ENCODE measurements at places on chromosomes 5 and 9.

DNA sequence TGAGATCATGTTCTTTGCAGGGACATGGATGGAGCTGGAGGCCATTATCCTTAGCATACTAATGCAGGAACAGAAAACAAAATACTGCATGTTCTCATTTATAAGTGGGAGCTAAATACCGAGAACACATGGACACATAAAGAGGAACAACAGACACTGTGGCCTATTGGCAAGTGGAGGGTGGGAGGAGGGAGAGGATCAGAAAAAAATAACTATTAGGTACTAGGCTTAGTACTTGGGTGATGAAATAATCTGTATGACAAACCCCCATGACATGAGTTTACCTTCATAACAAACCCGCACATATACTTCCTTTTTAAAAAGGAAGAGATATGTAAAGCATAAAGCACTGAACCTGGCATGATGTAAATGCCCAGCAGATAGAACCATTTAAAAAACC is 99.0 kb downstream of the MEGF10 start:
- no peak for DNase-seq

GRCh38 chr5:110752953-110753352 is 14.1 kb downstream of the SLC25A46 start:
- DNase-seq, result no peak

DNA sequence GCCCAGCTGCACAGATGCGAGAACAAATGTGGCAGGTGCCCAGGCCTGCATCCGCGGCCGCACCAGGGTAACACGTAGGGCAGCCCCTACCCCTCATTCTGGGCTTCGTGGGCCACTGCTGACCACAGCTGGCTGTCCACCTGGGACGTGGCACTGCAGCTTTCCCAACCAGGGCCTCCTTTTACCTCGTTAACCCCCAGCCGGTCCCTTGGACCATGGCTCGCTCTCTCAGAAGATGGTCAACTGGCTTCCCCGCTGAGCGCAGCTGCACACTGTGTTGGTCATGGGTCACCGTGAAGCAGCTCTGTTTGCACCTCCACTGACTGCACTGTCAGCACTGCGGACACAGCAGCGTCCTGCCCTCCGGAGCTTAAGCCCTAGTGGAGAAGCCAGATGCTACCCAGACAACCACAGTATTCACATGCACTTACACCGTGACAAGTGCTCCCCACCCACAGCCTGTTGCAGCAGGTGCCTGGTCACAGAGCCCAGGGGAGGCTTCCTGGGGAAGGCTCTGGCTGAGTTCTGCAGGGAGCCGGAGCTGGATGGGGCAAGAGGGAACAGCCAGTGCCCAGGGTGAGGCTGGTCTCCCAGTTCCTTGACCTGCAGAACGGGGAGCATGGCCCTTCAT is 10.5 kb upstream of the PLEKHG4B start:
- no peak for DNase-seq

DNA sequence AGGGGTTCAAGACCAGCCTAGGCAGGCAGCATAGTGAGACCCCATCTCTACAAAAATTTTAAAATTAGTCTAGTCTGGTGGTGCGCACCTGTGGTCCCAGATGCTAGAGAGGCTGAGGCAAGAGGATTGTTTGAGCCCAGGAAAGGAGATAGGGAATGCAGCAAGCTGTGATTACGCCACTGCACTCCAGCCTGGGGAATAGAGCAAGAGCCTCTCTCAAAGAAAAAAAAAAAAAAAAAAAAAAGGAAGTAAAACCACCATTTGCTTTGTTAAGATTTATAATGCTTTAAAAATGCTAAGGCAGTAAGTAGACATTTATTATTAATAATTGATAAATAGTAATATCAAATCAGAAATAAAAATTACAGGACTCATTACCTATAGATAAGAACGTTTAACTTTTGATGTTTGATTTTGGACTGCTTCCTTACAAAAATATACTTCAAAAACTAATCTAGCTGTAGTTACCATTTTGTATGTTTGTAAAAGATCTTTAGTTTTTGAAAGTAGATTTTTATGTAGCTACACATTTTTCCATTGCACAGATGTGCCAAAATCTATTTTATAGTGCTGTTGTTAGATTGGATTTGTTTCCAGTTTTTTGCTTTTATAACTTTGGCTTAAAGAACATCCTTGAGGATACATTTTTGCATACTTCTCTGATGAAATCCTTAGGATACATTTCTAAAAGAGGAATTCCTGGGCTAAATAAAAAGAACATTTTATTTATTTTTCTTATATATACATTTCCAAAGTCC is 86.4 kb downstream of the INIP start:
- DNase-seq, result no peak

DNA sequence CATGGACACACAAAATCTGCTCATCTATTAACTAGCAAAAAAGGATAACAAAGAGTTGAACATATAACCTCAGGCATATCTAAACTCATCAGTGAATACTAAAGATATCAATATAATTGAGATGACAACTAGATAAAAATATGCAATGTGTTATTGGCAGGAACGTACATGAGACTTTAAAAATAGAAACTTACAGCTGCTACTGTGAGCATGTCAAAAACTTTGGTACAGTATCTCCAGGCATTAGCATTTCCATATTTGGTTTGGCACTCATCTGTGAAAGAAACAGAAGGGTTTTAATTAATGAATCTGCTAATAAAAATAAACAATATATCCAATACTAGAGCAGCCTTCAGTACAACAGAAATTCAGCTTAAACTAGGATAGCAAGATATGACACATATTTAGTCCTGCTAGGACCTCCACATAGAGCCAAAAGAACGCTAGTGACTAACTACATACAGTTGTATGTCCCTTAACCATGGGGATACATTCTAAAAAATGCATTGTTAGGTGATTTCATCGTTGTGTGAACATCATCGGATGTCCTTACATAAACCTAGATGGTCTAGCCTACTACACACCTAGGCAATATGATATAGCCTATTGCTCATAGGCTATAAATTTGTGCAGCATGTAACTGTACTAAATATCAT is 10.5 kb upstream of the SCAI start:
- DNase-seq, result no peak

- DNase-seq, result peak; percentile 19
Observed at GRCh38 chr5:169350759-169351240, 49.9 kb upstream of the SLIT3 start.

GRCh38 chr5:136522217-136522956 is 157.0 kb upstream of the TRPC7 start:
- DNase-seq, result no peak

- peak; percentile 18 for DNase-seq
Observed at GRCh38 chr9:5787220-5787619, 45.7 kb downstream of the ERMP1 start.

DNA sequence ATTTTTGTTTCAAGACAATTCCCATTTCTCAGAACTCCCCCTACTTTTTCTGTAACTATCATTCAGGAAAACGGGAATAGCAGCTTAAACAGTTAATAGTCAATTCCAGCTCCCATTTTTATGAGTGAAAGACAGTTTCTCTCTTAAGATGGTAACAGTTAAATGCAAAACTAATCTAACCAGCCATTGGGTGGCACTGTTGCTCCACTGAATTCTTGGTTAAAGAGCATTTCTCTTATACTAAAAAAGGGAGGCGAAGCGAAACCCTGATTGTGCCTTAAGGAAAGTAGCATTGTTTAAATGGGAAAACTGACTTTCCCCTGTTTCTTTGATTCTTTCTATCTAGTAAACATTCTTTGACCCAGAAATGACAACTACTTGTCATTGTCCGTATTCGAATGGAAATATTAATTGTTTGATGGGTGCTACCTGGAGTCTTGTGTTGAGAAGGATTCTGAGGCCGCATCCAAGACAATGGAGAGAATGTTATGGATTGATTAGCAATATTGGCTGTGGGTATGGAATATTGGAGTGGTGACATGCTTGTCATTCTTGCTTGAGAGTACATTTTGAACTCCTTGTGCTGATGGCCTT is 507.8 kb downstream of the MAT2B start:
- peak; percentile 56 for DNase-seq

DNA sequence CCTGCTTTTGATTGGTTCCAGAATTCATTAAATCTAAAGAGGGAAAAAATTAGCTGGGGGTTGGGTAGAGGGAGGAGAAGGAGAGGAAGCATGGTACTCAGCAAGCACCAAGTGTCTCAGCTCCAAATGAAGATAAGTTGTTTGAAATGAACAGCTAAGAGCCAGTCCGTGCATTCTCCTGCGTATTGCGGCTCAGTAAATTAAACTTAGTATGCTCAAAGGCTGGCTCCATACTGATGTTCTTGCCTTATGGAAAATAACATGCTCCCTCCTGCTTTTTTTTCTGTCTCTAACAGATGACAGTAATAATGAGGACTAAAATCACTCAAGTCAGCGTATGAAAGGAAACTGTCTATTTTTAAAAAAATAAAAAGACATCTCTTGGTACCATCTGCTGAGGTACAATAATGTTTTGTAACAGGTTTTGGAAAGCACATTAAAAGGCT is 161.0 kb downstream of the SPATA31D1 start:
- no peak for DNase-seq

GRCh38 chr9:73151653-73152542 is at the start of gene ANXA1:
TSS of gene ANXA1 (plus strand) at chr9:73151865. CDS start at chr9:73158536, 6,671 bp downstream.
- no peak for DNase-seq

DNA sequence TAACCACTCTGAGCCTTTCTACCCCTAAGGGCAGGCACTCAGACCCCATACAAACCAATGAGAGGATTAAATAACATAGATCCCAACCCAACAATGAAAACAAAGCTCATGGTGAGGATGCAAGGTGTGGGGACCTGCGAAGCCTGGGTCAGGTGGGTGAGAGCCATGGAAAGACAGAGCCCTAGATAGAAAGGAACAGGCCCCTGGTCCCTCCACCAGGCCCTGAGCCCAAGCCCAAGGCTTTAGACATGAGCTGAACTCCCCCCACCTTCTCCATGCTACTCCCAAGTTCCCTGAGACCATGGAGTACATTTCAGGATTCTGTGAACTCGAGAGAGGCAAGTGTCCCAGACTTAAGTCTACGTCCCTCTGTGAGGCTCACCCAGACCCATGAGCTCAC is 106.5 kb downstream of the SAXO1 start:
- DNase-seq, result no peak

- no peak for DNase-seq
Observed at GRCh38 chr5:61881821-61882487, 424.1 kb upstream of the KIF2A start.

DNA sequence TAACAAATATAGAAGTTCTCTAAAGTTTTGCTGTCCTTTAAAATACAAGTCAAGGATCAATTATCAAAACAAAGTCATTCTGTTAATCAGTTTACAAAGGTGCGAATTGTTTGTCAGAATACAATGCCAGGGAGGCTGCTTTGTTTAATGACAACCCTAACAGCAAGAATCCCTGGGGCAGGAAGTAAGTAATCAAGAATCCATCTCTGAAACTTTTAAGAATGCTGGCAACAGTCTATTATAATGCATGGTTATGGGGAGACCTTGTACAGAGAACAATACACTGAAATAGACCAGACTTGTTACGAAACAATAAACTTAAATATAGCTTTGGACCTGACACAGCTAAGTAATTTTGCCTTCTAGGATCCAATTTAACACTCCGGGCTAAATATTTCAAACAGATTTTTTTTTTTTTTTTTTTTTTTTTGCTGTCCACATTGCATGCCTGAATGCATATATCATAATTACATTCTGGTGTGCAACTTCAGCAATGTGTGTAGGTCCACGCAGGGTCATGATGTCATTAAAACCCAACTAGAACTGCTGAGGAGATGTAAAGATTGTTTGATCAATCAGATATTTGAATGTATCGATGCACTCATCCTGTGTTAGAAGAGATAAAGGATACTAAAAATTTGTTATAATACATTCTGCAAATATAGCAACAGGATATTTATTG is 421.3 kb downstream of the CETN3 start:
- no peak for DNase-seq

DNA sequence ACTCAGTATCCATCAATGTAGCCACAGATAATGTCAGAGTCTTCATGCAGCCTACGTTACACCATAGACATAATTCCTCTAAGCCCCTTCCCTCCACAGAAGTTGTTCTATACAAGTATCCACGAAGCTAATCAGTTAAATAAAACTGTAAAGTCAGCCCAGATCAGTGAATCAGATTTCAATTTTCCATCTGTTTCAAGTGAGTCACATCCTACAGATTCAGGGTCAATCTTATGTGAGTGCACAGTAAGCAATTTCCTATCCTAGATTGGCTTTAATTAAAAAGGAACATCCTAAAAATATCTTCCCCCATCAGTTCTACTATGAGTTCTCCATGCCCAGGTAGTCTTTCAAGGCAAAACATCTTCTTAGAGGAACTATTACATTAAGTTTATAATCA is 402.5 kb downstream of the EFNA5 start:
- DNase-seq, result no peak

DNA sequence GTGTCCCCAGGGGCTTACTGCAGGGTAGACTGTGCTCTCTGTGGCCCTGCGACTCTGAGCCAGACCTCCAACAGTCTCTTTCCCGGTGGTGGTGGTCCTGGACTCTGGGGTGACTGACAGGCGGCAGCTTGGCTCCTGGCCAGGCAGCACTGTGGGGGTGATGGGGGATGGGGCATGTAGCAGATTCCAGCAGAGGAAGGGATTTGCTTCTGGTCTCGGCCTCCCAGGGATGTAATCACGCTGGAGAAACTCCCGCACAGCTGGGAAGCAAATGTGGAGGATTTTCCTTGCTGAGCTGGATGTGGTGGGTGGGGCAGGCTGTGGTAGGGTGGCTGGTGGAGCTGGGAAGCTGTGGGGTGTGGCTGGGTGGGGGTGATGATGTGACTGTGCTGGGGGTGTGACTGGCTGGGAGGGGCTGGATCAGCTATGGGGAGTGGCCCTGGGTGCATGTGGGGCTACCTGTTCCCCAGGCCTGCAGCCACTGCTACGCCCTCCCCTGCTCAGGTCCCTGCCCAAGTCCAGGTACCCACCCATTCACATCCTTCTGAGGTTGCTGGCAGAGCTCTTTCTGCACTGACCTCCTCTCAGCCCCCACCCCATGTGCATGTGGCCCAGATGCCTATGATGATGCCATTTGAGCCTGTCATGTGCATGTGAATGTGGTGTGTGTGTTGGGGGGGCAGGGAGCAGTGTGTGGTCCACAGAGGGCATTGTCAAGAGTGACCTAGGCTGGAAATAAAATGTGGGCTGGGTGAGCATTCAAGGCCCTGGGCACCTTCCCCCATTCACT is 3.8 kb downstream of the NDST1 start:
- DNase-seq, result peak; percentile 58

DNA sequence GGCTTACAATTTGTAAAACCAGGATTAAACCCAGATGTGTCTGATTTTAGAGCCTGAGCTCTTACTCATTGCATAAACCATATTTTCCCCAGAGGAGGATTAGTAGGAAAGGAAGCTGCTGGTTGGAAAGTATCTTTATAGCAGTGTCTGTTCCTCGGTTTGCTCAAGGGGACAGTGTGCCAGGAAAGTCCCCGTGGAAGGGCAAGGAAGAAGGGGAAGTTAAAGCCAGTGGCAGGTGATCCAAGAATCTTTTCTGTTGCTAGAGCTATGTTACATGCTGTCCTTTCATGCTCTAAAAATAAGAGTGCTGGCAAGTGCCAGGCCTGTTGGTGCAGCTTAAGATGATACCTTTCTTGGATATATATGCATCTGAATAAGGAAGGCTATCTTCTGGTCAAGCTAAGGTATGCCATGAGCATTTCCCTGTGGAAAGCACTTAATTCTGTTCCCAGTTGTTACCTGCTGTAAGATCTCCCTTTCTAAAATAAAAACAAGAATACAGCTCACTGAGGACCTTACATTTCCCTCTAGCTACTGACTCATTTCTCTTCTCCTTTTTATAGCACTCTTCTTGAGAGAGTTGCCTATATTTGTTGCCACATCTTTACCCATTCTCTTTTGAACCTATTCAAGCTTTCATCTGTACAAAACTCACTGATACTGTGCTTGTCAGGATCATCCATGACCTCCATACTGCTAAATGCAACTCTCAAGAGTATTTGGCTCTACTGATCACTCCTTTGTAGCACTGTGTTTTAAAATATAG is 8.0 kb downstream of the PDCD1LG2 start:
- DNase-seq, result no peak

GRCh38 chr5:72889324-72889723 is 66.5 kb upstream of the FCHO2 start:
- DNase-seq, result no peak
